A549 treated with AZD2906 at 1 μM for 4 hours (cell line): ENCODE measurements at places on chromosomes 6 and 20. TPM values are rescaled to one million over a fixed set of nuclear protein-coding genes. Genes with fewer than 3 reads are reported as not detected.

Gene RBBP8NL
- 0.91 to 1.5 TPM (median 1.2 TPM) in 5 replicates for total RNA-seq

Gene PRR18
- total RNA-seq: 0.11 to 0.25 TPM (median 0.15 TPM) in 5 replicates

Gene SLPI
- 10.1 to 16.1 TPM (median 11.6 TPM) in 5 replicates for total RNA-seq

Gene SNAP25
- 13.3 to 18.4 TPM (median 16.2 TPM) in 5 replicates for total RNA-seq

Gene SPAG4
- 4.3 to 6.1 TPM (median 5.0 TPM) in 5 replicates for total RNA-seq

Gene SCUBE3
- 0.04 to 0.06 TPM (median 0.05 TPM) in 5 replicates for total RNA-seq

Gene MMUT
- 5.5 to 7.8 TPM (median 6.6 TPM) in 5 replicates for total RNA-seq

Gene ADGRB3
- total RNA-seq: not detected in 5 replicates

Gene ETV7
- 0.08 to 0.20 TPM (median 0.13 TPM) in 4 of 5 replicates, not detected in the other for total RNA-seq

Gene ELOVL2
- total RNA-seq: 5.2 to 6.5 TPM (median 6.5 TPM) in 5 replicates

Gene VNN1
- total RNA-seq: 0.02 to 0.08 TPM (median 0.07 TPM) in 5 replicates

Gene CD40
- 3.5 to 5.2 TPM (median 4.3 TPM) in 5 replicates for total RNA-seq

Gene PET117
- 21.9 to 27.3 TPM (median 24.8 TPM) in 5 replicates for total RNA-seq

Gene ATP9A
- 12.6 to 17.9 TPM (median 15.7 TPM) in 5 replicates for total RNA-seq

Gene RAET1E
- 1.6 to 3.6 TPM (median 2.8 TPM) in 5 replicates for total RNA-seq

Gene MUC21
- 0.03 to 0.04 TPM in 2 of 5 replicates, not detected in the others for total RNA-seq

Gene KCNK15
- total RNA-seq: 0.23 to 0.71 TPM (median 0.53 TPM) in 5 replicates

Gene AVP
- not detected in 5 replicates for total RNA-seq

Gene CD83
- 1.5 to 2.3 TPM (median 1.7 TPM) in 5 replicates for total RNA-seq

Gene ERVFRD-1
- not detected in 5 replicates for total RNA-seq

Gene SLC17A1
- total RNA-seq: 0.06 TPM in 1 of 5 replicates, not detected in the others

Gene HLA-DQB1
- total RNA-seq: not detected in 5 replicates

Gene SNRPB2
- 115 to 151 TPM (median 115 TPM) in 5 replicates for total RNA-seq

Gene TREML1
- not detected in 5 replicates for total RNA-seq

Gene RFX6
- not detected in 5 replicates for total RNA-seq

Gene KCNK16
- not detected in 5 replicates for total RNA-seq
